Activated CD4-positive, alpha-beta T cell treated with anti-CD3 and anti-CD28 coated beads, Interleukin-2, amount 10 ng/mL, durations not matched to agents 24 days and 14 days (primary cell): ENCODE measurements at places on chromosomes 16 and 17. TPM values are rescaled to one million over a fixed set of nuclear protein-coding genes. Genes with fewer than 3 reads are reported as not detected.
A peak's percentile ranks its signal among the peaks of the same experiment; 100 is the strongest.

The NDEL1 gene
- total RNA-seq, result 72.8 and 74.3 TPM in 2 replicates

The NAGS gene
- total RNA-seq, result 0.59 and 0.91 TPM in 2 replicates

The PROCA1 gene
- 6.0 TPM in 2 replicates for total RNA-seq

The MC1R gene
- 4.6 and 5.9 TPM in 2 replicates for total RNA-seq

The IRF8 gene
- total RNA-seq, result 235 and 248 TPM in 2 replicates

The PRSS33 gene
- total RNA-seq, result not detected in 2 replicates

The KRTAP4-1 gene
- total RNA-seq, result not detected in 2 replicates

The ARL2BP gene
- total RNA-seq, result 24.9 and 26.7 TPM in 2 replicates

The KCNJ12 gene
- total RNA-seq, result not detected in 2 replicates

The GNAO1 gene
- 2.0 and 2.3 TPM in 2 replicates for total RNA-seq

DNA sequence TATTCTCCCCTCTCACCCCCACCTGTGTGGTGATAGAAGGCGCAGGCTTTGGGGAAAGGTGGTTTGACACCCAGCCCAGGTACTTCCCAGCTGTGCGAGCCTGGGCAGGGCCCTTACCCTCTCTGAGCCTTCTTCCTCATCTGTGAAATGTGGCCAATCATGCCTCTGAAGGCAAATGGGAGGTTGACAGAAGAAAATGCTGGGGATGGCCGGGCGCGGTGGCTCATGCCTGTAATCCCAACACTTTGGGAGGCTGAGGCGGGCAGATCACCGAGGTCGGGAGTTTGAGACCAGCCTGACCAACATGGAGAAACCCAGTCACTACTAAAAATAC, 43.7 kb downstream of the CRISPLD2 start:
- no peak for DNase-seq

- DNase-seq, result peak; percentile 69
Observed at GRCh38 chr16:3086596-3087242, 12.4 kb downstream of the ZSCAN10 start.

GRCh38 chr17:81537343-81537855, 9.2 kb downstream of the FSCN2 start:
- DNase-seq, result peak; percentile 70

DNA sequence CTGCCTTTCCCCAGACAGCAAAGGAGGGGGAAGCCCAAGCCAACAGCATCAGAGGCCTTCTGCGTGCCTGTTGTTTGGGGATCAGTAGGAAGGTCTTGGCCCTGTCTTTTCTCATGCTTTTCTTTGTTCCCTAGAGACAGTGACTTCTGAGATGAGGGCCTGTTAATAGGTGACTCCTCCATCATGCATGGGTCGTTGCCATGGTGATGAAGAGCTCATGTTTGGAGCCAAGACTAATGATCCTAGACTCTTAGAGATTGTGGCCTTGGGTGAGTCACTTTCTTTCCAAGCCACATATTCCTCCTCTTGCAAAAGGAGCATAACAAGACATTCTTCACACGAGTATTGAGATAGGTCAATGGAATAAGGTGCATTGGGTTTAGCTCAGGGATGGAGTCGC, 201.1 kb upstream of the ASIC2 start:
- DNase-seq, result no peak

GRCh38 chr16:65376601-65377000, 254.7 kb upstream of the CDH11 start:
- no peak for DNase-seq

DNA sequence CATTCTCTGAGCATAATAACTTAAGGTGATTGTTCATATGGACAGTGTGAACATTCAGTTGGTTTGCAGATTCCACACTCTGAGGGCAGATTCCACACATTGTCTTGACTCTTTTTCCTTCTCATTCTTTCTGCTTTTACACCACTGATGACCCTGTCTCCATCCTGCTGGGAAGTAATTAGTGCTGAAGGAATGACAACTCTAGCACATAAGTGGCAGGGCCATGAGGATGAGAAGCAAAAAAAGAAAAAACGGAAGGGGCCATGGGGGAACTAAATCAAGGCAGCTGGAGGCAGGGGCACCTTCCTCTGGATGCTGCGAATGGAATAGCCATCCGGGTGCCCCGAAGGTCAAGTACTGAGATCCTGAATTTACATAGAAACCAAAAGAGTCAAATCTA, 944.0 kb downstream of the KCNJ2 start:
- DNase-seq, result no peak

GRCh38 chr17:826778-827177, 44.6 kb downstream of the MRM3 start:
- DNase-seq, result no peak

- DNase-seq, result no peak
Observed at GRCh38 chr17:51668963-51669246, 408.6 kb downstream of the UTP18 start.

- no peak for DNase-seq
Observed at GRCh38 chr17:76027159-76027839, at the start of gene EVPL. Gene EVPL (minus strand): TSS chr17:76027306. CDS start chr17:76027198, 108 bp downstream.

DNA sequence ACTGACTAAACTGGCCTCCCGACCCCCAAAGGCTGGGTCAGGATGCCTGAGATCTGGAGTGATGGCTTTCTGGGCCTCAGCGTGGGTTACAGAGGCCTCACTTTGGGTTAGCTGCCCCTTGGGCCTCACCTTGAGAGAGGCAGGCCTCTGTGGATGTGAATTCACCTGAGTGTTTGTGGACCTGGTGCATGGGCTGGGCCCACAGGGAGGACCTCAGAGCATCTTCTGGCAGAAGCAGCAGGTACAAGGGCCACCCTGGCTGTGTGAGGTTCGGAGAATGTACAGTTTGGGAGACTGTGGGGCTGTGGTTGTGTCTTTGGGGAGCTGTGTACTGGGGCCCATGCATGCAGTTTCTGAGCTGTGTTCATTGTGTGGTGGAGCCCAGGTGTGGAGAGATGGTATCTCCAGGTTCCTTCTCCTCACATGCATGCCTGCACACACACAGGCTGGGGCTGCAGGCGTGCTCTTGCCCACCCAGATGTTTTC, 18.3 kb downstream of the RARA start:
- peak; percentile 70 for DNase-seq

GRCh38 chr17:27630607-27631410, at the start of gene LGALS9:
Gene LGALS9 (plus strand): TSS chr17:27631188. CDS start chr17:27631266, 78 bp downstream.
- peak; percentile 87 for DNase-seq

GRCh38 chr17:67244431-67245072, 444 bp downstream of the HELZ start:
- no peak for DNase-seq

GRCh38 chr16:8798174-8798527, 512 bp downstream of the PMM2 start:
- no peak for DNase-seq

DNA sequence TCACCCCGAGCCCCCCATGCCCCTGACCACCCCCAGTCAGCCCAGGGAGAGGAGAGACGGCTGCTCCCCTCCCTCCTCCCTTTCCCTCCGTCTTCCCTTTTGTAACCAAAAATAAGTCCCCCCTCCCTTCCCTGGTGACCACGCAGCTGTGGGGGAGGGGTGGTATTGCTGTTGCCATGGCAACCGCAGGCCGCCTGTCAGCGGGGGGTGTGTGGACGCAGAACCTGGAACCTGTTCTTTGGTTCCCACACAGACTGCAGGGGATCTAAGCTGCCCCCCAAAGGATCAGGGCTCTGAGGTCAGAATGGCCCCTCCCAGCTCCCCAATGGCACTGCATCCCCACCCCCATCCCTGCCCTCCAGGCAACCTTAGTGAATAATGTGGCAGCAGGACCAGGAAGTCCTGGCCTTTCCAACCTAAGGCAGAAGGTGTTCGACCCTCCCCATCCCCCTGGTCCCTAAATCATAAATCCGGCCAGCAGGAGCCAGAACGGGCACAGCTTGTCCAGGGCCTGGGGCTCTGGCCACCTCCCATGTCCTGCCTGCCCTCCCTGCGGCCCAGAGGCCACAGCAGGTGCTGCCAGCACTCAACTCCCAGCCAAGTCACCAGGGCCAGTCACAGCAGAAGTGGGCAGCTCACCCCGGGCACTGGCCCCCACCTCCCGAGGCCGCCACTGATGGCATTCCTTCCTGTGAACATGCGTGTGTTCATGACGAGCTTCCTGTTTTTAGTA, 12.0 kb downstream of the CA4 start:
- DNase-seq, result no peak

GRCh38 chr16:24482681-24483202, 56.6 kb upstream of the RBBP6 start:
- no peak for DNase-seq

- no peak for DNase-seq
Observed at GRCh38 chr16:76897816-76898215, 293.2 kb upstream of the MON1B start.

DNA sequence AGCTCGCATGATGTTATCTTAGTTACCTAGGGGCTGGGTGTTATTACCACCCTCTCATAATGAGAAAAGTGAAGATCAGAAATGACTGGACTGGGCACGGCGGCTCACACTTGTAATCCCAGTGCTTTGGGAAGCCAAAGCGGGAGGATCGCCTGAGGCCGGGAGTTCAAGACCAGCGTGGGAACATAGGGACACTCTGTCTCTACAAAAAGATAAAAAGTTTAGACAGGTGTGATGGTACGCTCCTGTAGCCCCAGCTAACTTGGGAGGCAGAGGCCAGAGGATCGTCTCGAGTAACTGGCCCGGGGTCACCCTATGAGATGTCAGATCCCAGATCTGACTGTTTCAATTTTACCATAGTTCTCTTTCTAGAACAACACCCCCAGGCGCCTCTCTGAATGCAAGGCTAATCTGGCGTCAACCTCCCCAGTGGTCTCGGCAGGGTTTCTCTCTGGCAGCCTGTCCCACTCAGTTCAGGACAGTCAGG, 1.9 kb upstream of the CCDC102A start:
- DNase-seq, result no peak

- DNase-seq, result no peak
Observed at GRCh38 chr17:4816826-4817225, 9.9 kb downstream of the PLD2 start.

DNA sequence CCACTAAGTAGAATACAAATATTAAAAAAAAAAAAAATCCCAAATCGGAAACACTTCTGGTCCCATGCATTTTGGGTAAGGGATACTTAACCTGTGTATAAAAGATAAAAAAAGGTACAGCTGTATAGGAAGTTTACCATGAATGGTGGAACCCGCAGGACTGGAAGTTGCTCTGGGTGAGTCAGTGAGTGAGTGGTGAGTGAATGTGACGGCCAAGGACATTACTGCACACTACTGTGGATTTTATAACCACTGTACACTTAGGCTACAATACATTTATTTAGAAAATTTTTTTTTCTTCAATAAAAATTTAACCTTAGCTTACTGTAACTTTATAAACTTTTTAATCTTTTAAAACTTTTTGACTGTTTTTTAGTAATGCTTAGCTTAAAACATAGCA, 71.3 kb upstream of the BCAR1 start:
- no peak for DNase-seq

DNA sequence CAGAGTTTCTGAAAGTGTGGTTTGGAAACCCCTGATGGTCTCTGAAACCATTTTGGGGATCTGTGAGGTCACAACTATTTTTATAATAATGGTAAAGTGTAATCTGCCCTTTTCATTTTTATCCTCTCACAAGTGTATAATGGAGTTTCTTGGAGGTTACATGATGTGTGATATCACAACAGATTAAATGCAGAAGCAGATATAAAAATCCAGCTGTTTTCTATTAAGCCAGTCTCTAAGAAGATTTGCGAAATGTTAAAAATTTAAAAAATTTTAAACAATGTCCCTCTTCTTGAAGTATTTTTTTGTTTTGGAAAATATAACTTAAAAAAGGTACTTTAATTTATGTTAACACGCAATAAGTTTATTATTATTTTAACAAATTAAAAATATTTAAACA, 48.7 kb downstream of the RPGRIP1L start:
- DNase-seq, result no peak

- no peak for DNase-seq
Observed at GRCh38 chr17:10793816-10794215, 10.1 kb downstream of the TMEM238L start.
